GM12878 (cell line): ENCODE measurements at places on chromosomes 11 and 22. TPM values are rescaled to one million over a fixed set of nuclear protein-coding genes. Genes with fewer than 3 reads are reported as not detected.

DNA sequence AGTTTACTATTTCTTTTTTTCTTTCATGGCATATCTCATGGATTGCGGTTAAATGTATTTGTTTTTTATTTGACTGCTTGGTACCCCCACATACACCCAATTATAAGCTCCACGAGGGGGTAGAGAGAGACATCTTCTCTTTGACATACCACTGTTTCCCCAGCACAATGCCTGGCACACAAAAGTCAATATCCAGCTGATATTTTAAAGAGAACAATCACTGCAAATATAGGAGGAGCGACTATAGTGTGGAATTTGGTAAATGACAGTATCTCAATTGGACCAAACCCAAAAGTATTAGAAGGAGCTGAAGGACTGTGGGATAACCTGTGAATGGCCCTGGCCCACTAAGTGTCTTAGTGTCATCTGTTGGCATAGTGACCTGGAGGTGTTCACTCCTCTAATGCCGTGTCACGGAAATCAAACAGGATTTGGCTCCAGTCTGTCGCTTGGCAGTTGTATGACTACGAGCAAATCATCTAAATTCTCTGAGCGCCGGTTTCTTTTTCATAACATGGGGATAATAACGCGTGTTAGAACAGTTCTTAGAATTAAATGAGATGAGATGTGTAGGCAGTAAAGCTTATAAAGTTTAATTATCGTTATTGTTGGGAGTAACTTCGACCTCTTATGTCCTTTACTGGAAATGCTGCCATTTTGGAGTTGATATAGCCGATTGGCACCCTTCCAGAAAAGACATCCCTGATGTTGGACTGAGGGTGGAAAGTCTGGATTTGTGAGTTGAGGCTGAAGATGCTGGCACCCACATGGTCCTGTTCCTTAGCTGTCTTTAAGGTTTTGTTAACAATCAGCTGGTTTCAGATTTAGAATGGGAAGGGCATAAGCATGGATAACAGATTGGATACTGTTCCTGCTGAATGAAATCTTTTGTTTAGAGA lies 144.5 kb downstream of the DBX1 start:
- H3K27ac ChIP-seq: no peak overlapping the region
- H3K4me3 ChIP-seq: no peak overlapping the region
- no peak for DNase-seq
- no peaks in the 10 kb centered on the region for H3K36me3 ChIP-seq
- H3K4me1 ChIP-seq: no peaks in the 10 kb centered on the region
- peaks cover 2% of the 10 kb centered on the region; the same call in 1 of the 2 replicates for H3K27me3 ChIP-seq

MYEOV gene
- 0.18 and 0.53 TPM in 2 replicates for total RNA-seq

DNA sequence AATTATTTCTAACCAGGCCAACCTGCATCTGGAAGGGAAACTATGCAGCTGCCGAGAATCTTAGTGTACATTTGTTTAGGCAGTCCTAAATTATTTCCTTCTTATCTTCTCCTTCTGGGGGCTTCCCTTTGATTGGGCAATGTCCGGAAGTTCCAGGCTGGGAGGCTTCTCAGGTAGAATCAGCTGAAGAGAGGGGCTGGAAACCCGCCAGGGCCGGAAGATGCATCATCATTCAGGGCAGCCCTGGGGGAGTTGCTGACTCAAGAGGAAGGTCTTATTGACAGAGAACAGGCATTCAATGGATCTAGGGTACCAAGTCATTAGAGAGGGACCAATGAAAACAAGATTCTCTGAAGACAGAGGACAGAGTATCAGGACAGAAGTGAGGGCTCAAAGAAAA lies 150.7 kb downstream of the BLID start:
- no peak overlapping the region for H3K4me3 ChIP-seq
- DNase-seq: no peak
- H3K27ac ChIP-seq: no peak overlapping the region
- no peaks in the 10 kb centered on the region for H3K36me3 ChIP-seq
- H3K4me1 ChIP-seq: no peaks in the 10 kb centered on the region

- no peak overlapping the region for H3K27ac ChIP-seq
- H3K4me1 ChIP-seq: no peaks in the 10 kb centered on the region
- H3K4me3 ChIP-seq: no peak overlapping the region
- H3K36me3 ChIP-seq: no peaks in the 10 kb centered on the region
- no peak for DNase-seq
Measured at GRCh38 chr22:49310354-49310753, 517.3 kb downstream of the BRD1 start.

DGCR6 gene
- total RNA-seq: 0.13 and 0.31 TPM in 2 replicates

LRRC32 gene
- 20.8 and 21.2 TPM in 2 replicates for total RNA-seq

HEPHL1 gene
- not detected in 2 replicates for total RNA-seq

KIAA1671 gene
- total RNA-seq: 0.53 and 0.82 TPM in 2 replicates

DNA sequence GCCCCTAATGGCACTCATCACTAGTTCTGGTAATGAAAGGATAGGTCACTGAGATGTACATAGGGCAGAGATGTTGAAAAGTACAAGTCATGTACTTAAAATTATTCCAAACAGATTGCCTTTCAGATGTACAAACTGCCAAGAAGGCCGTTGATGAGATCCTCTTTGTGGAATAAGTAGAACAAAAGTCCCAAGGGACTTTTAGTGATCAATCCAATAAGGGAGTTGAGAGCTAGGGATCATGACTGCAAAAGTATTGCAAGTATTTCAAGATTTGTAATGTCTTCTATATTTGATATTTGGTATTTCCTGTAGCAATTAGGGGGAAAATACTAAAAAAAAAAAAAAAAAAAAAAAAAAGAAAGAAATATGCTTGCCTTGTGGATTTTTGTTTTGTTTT lies 82.2 kb downstream of the ATG16L2 start:
- no peaks in the 10 kb centered on the region for H3K27me3 ChIP-seq
- no peak overlapping the region for H3K27ac ChIP-seq
- H3K4me1 ChIP-seq: no peaks in the 10 kb centered on the region
- DNase-seq: no peak
- H3K4me3 ChIP-seq: no peak overlapping the region

NLRP6 gene
- 0.11 TPM in 1 of 2 replicates, not detected in the other for total RNA-seq

DNA sequence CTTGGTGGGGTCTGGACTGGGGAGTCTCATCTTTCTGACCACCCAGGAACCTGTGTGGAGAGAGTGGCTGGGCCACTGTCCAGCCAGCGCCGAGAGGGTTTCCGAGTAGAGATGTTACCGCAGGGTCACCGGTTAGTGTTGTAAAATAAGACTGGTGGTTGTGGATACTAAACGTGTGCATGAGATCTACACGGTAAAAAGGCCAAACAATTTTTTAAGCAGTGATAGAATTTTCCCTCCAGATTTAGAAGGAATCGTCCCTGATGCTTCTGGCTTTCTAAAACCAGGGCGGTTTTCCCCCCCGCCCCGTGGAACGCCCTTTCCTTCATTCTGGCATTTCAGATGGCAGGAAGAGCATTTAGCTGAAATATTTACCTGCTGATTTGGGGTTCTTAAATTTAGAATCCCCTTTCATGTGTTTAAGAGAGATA lies 72.6 kb upstream of the PPARA start:
- H3K27ac ChIP-seq: no peak overlapping the region
- no peak for DNase-seq
- no peaks in the 10 kb centered on the region for H3K36me3 ChIP-seq
- H3K27me3 ChIP-seq: no peaks in the 10 kb centered on the region

DNA sequence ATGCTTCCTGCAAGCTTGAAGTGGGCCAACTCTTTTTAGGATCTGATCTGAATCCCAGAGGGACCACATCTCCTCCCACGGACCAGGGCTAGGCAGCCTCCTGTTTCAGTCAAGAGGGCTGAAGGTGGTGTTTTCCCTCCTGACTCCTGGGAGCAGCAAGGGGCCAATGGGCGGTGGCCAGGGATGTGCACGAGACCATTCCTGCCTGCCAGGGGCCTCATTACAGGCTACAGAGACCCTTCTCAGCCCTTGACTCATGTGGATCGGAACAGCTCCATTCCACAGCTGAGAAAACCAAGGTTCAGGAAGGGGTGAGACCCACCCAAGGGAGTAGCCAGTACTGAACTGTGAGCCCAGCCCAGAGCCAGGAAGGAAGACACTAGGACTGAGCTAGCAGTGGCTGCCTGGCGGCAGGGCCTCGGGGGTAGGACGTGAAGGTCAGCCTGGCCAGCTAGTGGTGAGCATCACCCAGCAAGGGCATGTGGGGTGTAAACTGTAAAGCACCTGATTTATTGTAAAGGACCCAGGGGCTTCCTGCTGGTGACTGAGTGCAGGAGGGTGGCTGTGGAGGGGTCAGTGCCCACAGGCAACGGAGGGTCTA lies 3.4 kb upstream of the P2RY6 start:
- no peaks in the 10 kb centered on the region for H3K27me3 ChIP-seq
- DNase-seq: no peak
- H3K4me1 ChIP-seq: peaks cover 32% of the 10 kb centered on the region
- H3K36me3 ChIP-seq: no peaks in the 10 kb centered on the region
- no peak overlapping the region for H3K27ac ChIP-seq

- no peak overlapping the region; the same call in none of the 2 replicates for H3K27ac ChIP-seq
- H3K4me3 ChIP-seq: peak overlapping the region; percentile 53; the same call in 1 of the 2 replicates
- DNase-seq: no peak
- no peaks in the 10 kb centered on the region for H3K27me3 ChIP-seq
- no peaks in the 10 kb centered on the region for H3K36me3 ChIP-seq
Measured at GRCh38 chr11:128291007-128291406, 296.4 kb downstream of the ETS1 start.

GRCh38 chr11:67429038-67429668 lies 859 bp downstream of the RPS6KB2 start:
- H3K4me1 ChIP-seq: peaks cover 7% of the 10 kb centered on the region
- no peaks in the 10 kb centered on the region for H3K27me3 ChIP-seq
- H3K27ac ChIP-seq: peak overlapping the region; percentile 69
- no peak for DNase-seq
- peaks cover 2% of the 10 kb centered on the region; the same call in 1 of the 2 replicates for H3K36me3 ChIP-seq

DNA sequence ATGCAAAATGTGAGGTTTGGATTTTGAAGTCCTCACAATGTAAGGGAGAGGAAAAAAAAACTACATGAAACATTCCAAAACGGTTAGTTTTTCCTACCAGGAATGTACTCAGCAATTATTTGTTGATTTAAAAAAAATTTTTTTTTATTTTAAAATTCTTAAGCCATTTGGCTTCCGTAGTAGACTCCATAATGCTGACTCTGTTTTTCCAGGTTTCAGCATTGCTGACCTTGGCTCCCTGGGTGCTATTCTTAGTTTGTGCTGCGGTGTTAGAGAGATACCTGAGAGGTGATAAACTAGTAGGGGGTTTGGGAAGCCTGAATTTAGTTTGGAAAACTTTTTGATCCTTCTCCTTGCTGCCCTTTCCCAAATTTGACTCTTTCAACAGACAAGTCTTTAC lies 10.6 kb downstream of the STT3A start:
- no peaks in the 10 kb centered on the region for H3K4me1 ChIP-seq
- H3K27me3 ChIP-seq: no peaks in the 10 kb centered on the region
- no peak overlapping the region for H3K27ac ChIP-seq
- no peak for DNase-seq
- H3K4me3 ChIP-seq: no peak overlapping the region

TRIM29 gene
- total RNA-seq: not detected in 2 replicates

SAA1 gene
- total RNA-seq: 5.5 and 6.9 TPM in 2 replicates

SNU13 gene
- 232 and 236 TPM in 2 replicates for total RNA-seq

- H3K4me3 ChIP-seq: no peak overlapping the region
- no peak overlapping the region for H3K27ac ChIP-seq
- peaks cover 5% of the 10 kb centered on the region for H3K4me1 ChIP-seq
- DNase-seq: no peak
- H3K36me3 ChIP-seq: no peaks in the 10 kb centered on the region; the same call in 1 of the 2 replicates
Measured at GRCh38 chr11:120950880-120951279, 73.0 kb upstream of the TBCEL start.

RAG2 gene
- total RNA-seq: not detected in 2 replicates

DNA sequence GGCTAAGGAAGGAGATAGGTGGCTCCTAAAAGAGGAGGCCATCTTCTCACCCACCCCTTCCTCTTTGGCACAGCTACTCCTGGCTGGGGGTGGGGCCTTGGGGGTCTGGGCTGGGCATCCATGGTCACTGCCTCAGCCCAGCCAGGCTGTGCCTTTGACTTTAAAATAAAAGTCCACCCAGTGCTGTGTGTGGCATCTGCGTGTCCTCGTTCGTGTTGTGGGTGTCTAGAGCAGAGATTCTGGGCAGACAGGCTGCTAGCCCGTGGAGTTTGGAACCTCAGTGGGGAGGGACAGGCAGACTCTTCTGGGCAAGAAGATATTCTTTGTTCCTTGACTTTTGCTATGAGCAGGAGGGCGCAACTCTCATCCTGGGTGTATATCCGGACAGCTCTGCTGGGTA lies 13.1 kb downstream of the RPS6KA4 start:
- no peak for DNase-seq
- H3K36me3 ChIP-seq: no peaks in the 10 kb centered on the region; the same call in 1 of the 2 replicates
- H3K27me3 ChIP-seq: no peaks in the 10 kb centered on the region
- H3K27ac ChIP-seq: no peak overlapping the region
- H3K4me3 ChIP-seq: no peak overlapping the region
- 0 out of 2 replicates have a peak, but pooled peaks cover 3% of the 10 kb centered on the region for H3K4me1 ChIP-seq
